CD4-positive, alpha-beta T cell (primary cell): ENCODE measurements at places on chromosomes 6 and 20.

- no peak for DNase-seq
Measured at GRCh38 chr6:7260291-7261031, 52.5 kb downstream of the SSR1 start.

DNA sequence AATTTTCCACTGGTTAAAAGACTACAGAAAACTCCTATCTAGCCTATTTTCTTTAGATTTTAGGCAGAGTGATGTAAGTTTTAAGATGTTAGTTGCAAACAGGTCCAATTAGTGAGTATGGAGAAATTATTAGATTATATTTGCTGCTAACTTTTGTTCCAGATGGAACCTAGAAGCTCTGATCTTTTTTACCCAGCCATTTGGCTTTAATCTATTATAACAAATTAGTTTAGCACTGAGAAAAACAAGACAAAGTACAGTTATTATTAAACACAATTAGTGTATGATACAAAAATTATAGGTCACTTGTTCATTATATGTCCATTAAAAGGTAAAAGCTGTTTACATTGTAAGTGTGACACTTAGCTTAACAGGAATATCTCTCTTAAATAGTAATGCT is 2.5 kb downstream of the FAM162B start:
- no peak for DNase-seq

GRCh38 chr6:103687430-103687829 is 1172.3 kb downstream of the HACE1 start:
- no peak for DNase-seq

DNA sequence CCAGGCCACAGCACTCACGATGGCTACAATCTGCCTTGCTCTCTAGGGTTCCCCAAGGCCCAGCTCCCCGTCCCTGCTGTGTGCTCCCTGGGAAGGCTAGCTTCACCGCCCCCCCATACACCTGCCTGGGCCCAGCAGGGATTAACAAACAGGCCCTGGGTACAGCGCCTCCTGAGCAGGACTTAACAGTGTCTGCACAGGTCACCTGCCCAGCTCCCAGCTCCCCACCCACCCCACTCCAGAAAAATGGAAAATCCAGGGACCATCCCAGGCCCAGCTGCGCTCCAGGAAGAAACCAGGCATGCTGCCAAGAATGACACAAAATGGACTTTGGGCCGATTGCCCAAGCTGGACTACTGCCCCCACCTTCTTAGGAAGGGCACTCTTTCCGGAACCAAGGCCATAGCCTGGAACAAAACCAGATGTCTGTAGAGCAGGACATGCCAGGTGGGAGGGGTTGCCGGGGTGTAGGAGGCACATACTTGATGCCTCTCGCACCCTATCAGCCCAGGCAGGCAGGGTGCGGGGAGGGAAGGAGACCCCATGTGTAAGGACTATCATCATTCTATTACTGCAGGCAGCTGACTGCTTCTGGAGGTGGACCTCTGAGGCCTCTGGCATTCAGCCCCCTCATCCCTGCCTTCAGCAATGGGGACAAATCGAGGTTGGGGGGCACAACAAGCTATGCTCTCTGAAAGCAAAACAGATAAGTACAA is 104.9 kb downstream of the SNX5 start:
- no peak for DNase-seq

DNA sequence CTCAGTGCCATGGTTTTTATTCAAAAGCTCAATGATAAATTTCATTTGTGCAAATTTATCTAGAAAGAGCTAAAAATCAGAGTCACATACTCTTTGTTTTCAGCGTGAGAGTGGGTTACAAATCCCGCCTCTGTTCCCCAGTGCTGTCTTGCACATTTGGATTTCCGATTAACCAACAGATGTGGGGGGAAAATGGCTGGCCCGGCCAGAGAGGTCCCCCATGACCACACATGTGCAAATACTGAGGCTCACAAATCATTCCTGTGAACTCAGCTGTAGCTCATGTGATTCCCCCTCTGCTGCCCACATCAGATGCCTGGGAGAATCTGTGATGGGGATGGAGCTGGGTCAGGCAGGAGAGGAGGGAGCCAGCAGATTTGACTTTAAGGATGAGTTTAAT is 168.7 kb downstream of the PAX1 start:
- DNase-seq: no peak

- no peak for DNase-seq
Measured at GRCh38 chr20:35012227-35013069, 56.8 kb downstream of the MYH7B start.

GRCh38 chr6:156797901-156798735 is 20.9 kb downstream of the ARID1B start:
- no peak for DNase-seq

DNA sequence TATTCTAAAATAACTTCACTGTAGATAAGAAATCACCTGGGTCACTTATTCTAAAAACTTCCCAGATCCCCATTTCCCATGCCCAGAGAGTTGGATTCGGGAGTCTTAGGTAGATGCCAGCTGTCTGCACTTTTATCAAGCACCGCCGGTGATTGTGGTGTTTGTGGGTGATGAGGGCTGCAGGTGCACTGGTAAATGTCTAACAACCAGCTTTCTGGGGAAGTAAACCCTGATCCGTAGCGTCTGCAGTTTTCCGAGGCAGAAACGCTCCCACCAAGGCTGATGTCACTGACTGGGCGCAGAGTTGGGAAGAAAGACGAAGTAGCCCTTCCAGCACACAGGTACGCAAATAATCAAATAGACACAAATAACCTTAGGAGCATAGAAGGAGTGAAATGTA is 152.2 kb upstream of the KCNG1 start:
- no peak for DNase-seq

GRCh38 chr6:150204705-150205472 is 62.0 kb downstream of the PPP1R14C start:
- DNase-seq: no peak

DNA sequence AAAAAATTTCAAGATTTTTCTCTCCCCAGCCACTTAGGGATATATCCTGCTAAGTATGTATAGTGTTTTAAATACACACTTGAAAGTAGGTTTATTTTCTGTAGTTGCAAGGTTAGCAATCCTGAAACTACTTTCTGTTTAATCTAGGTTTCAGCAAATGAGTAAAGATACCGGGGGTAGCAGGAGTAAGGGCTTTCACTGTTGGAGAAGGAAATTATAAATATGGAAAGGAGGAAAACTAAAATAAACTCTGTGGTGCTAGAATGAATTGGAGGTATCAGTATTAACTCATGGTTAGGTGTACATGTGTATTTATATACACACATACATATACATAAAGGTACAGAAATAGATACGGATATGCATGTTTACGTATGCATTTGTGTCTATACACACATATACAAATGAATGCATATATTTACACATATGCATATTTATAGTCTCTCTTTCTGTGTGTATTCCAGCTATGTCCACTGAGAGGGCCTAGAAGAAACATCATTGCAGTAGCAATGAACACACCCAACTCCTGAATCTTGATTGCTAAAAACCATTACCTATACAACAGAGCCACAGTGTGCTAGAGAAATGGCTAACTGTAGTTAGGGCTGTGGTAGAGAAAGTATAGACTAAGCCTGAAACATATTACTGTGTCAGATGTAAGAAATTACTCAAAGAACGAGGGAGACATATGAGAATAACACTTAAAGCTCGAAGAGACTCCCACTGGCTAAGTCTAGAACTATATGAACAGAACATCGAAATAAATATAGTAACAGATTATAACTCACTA is 95.9 kb upstream of the EMILIN3 start:
- DNase-seq: no peak

DNA sequence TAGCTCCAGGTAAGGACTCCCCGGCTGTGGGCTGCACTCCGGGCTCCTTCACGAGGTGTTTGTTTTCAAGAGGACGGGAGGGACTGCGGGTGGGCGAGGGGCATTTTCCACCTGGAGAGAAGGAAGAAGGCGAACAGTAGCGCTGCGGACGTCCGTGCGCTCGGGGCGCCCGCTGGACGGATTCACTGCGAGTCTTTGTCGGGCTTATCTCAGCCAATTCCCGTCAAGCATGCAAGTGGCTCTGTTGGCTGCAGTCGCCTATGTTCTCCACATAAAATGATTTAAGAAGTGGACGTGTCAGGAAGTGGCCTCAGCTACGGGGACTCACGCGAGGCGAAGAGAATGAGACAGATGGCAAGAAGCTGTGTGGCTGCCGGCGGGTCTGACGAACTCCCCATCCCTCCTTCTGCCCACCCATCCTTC is 332 bp downstream of the GRIK2 start:
- no peak for DNase-seq

GRCh38 chr6:144285548-144285797 is 338 bp downstream of the UTRN start:
- no peak for DNase-seq

GRCh38 chr6:3835055-3835731 is 14.0 kb upstream of the FAM50B start:
- no peak for DNase-seq

DNA sequence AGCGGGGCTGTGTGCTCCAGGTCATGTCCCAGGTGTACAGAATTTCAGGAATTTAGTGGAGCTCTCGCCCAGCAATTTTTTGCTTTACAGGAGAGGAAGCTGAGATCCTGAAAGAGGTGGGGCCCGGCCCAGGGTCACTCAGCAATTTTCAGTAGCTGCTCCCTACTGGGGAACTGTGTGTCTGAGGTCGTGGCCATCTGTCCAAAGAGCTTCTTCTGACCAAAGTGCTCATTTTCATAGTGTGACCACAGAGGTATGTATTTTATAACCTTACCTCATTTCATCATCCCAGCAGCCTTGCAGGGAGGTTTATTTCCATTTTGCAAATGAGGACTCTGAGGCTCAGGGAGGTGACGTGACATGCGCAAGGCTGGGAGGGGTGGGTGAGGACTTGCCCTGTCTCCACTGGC is 46.3 kb downstream of the FAM209B start:
- no peak for DNase-seq

DNA sequence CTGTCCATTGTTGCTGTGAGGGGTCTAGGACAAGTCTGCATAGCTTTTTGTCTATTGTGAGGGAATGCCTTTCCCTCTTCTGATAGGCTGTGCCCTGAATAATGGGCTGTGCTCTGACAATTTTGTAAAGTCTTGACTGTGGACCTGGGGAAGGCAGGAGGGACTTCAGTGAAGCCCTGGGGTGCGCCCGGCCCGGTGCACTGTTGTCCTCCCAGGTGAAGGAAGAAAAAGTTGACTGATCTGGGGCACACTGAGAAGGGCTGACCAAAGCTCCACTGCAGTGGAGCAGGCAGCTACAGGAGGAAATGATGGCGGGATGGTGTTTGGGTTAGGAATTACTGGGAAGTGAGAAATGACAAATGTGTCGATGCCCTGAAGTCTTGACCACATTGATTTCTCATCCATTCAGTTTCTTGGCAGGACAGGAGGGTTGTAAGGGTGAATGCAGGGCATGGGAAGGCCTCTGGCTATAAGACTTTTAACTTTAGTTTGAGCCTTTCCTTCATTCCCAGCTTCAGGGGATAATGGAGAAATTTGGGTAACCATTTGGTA is 224.0 kb upstream of the CST7 start:
- no peak for DNase-seq
